ENCODE measurements at places on chromosomes 7 and 10. TPM values are rescaled to one million over a fixed set of nuclear protein-coding genes. Genes with fewer than 3 reads are reported as not detected.

SOSTDC1 gene
- not detected for total RNA-seq

DNA sequence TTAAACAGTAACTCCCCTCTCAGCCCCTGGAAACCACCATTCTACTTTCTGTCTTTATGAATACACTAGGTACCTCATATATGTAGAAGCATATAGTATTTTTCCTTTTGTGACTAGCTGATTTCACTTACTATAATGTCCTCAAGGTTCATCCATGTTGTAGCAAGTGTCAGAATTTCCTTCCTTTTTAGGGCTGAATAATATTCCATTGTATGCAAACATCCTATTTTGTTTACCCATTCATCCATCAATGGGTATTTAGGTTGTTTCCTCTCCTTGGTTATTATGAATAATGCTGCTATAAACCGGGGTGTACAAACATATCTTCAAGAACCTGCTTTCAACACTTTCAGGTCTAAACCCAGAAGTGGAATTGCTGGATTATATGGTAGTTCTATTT is 125.3 kb downstream of the SGMS1 start:
- no peak for DNase-seq

- DNase-seq, result no peak
Observed at GRCh38 chr10:118028619-118029018, 18.1 kb downstream of the RAB11FIP2 start.

GRCh38 chr10:52541006-52541473 is 227.0 kb downstream of the DKK1 start:
- DNase-seq, result no peak

DNA sequence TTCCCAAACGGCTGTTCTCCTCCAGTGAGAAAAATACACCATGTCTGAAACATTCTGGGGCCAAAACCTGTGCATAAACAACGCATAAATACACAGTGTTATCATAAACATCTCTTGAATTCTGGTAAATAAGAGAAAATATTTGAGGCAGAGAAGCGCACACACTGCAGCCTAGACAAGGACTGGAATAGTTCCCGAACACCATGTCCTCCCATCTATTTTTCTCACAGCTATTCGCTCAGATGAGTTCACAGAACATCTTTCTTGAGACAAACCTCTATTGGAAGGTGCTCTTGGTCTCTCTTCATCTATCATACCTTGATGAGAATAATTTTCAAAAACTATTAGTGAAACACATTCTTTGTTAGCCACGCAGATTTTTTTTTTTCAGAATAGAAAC is 24.4 kb downstream of the ETV1 start:
- no peak for DNase-seq

DNA sequence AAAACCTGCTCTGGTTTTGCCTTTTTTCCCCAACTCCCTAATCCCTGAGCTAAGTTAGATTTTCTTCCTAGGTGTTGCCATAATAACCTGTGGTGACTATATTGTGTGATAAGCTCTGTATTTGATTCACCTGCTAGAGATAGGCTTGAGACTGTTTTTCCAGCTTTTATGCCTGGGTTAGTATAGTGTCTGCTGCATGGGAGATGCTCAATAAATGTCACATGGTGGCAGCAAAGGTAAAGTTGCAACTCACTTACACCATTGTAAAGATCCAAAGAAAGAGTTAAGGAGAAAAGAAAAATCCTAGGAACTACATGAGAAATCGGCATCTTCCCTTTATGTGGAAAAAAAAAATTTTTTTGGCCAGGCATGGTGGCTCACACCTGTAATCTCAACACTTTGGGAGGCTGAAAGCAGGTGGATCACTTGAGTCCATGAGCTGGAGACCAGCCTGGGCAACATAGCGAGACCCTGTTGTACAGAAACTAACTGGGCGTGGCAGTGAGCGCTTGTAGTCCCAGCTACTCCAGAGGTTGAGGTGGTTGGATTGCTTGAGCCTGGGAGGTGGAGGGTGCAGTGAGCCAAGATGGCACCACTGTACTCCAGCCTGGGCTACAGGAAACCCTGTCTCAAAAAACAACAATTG is 3.7 kb downstream of the CCNJ start:
- DNase-seq, result no peak

Data from B cell (primary cell).